ENCODE measurements at places on chromosomes 5 and 9.

DNA sequence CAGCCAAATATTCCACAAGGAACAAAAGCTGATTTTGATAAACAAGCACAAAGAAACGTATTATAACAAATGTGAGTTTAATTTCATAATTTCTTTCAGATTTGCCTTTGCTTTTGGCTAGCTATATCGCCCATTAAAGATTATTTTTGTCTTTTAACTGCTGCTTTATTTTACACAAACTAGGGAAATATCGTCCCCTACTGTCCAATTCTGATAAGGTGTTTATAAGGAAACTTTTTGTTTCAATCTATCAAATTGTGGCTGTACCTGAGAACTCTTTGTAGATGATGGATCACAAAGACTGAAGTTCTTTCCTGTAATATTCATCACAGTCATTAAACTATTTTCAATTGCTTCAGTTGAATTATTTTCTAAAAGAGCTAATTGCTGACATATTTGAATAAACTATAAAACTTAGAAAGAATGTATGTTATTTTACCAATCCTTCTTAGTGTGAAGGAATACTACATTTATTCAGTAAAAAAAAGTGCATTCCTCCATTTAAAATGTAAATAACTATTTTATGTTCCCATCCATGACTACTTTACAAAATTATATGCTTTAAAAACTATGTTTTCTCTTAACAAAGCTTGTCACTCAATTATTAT lies 431.3 kb upstream of the ITGA1 start:
- no peak for DNase-seq

DNA sequence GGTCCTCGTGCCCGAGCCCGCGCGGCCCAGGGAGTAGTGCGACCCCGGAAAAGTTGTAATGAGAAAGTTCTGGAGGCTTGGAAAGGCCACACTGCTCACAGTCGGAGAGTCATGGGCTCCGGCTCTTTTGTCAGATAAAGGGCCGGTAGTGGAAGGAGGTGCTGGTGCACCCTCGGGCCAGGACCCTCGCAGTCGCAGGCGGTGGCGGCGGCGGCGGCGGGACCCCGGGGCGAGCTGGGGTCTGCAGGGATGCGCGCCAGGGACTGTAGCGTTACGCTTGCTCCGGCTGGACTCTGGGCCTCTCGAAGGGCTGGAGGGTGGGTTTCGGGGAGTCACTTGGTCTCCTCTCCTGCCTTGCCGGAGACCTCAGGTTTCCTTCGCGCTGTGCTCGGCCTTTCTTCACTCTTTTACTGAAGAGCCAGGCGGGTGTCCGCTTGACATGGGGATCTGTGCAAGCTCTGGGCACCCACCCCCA lies 1.5 kb downstream of the RORB start:
- DNase-seq, result no peak

DNA sequence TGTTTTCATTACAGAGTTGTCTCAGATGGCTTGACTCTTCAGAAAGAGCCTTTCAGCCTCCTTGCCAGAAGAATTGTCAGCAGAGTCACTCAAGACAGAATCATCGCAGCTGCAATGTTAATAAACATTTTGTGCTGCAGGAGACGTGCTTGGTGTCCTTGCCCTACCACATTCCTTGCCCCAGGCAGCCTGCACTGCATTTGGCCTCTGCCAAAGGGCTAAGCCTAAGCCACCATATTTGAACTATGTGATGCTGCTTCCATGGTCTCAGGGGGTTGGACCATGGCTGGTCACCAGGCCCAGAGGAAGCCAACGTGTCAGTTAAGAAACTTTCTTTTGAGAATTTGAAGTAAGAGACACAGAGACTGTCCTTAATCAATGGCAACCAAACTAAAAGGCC lies 145.4 kb downstream of the ACTL7B start:
- DNase-seq, result no peak

- no peak for DNase-seq
These were observed 473.4 kb downstream of the NTRK2 start for GRCh38 chr9:85142968-85143367.

- DNase-seq, result no peak
These were observed 36.4 kb upstream of the CCDC152 start for GRCh38 chr5:42720251-42720650.
